ENCODE measurements at places on chromosomes 3 and 15.

DNA sequence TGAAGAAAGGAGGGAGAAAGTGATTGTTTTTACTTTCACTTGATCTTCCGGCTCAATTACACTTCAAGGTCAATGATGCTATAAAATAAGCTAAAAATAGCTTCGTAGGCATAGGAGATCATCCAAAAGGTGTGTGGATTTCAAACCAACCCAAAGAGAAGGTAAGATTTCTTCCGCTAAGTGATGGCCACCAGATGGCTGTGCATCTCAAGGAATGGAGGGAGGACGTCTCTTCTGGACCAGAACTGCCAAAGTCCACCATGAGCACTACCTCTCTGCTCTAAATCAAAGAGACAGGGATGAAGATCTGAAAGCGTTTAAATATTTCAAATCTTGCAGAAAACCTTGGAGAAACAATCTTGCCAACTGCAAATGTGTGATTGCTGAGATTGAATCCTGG, 199.1 kb upstream of the ZPLD1 start:
- DNase-seq, result no peak

DNA sequence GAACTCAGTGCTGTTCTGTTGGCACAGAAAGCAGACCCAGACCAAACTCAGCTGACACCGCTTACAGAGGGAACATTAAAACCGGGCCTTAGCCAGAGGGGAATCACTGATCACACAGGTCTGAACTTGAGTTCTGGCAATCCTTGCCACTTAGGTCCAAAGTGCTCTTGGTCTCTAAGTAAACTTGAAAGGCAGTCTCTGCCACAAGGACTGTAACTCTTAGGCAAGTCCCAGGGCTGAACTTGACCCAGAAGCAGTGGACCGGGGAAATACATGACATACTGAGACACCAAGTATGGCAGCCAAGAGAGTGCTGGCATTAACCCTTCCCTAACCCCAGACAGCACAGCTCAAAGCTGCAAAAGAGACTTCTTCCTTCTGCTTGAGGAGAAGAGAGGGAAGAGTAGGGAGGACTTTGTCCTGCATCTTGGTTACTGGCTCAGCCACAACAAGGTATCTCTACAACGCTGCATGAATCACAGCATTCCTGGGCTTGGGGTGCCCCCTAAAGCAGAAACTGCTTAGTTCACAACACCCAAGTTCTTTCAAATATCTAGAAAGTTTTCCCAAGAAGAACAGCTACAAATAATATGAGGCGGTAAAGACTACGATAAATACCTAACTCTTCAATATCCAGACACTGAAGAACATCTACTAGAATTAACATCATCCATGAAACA, 32.5 kb downstream of the NAALADL2 start:
- DNase-seq, result no peak

- DNase-seq, result no peak
Measured at GRCh38 chr3:110814170-110815007, 257.2 kb upstream of the NECTIN3 start.

GRCh38 chr3:104291437-104291851, 1075.3 kb upstream of the ALCAM start:
- DNase-seq, result no peak

DNA sequence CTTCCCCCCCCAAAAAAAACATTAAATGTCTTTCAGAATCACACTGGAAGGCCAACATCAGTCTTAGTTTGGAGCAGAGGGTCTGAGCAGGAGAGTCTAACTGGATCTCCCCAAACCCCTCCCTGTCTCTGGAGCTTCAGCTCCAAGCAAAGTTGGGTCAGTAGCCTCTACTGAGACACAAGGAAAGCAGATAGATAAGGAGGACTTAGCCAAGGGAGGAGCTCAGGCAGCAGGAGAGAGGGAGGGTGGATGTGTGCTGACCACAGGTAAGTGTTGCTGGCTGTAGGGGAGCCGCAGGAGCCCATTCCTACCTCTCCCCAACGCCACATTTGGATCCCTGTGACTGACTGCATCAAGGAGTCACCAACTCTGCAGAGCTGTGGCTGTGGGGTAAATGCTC, 7.0 kb downstream of the PLCB2 start:
- DNase-seq, result no peak

DNA sequence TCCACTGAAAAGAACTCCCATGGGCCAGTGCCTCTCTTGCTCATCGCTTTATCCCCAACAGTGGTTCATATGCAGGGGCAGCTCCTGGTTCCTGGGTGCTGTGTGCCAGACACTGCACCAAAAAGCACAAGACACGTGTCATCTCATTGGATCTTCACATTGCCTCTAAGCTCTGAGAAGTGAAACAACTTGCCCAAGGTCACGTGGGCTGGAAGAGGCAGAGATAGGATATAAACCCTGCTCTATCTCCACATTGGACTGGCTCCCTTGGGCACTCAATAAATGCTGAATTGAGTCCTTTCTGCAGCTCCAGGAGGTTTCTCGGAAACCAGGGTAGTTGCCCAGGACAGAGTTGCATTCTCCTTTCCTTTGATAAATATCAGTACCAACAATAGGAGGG, 88.1 kb downstream of the SRGAP3 start:
- no peak for DNase-seq

GRCh38 chr3:113285226-113285625, 73.9 kb downstream of the BOC start:
- no peak for DNase-seq

DNA sequence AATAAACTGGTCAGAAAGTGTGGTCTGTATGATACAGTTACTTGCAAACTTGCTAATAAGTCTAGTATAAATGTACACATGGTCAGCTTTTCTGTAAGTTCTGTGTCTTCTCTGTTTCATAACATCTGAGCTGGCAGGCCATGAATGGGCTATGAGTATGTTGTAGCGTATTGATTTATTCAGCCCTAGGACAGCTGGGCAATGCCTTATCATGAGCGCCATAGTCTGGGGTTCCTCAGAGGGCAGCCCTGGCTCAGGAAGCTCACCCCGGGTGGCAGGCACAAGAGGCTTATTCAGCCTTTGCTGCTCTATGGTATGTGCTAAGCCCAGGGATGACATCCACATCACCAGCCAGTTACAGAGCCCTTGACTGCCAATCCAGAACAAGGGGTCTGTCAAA, 50.7 kb upstream of the CCR2 start:
- DNase-seq, result no peak

GRCh38 chr3:57100046-57100695, 39.7 kb downstream of the SPATA12 start:
- peak; percentile 29 for DNase-seq

DNA sequence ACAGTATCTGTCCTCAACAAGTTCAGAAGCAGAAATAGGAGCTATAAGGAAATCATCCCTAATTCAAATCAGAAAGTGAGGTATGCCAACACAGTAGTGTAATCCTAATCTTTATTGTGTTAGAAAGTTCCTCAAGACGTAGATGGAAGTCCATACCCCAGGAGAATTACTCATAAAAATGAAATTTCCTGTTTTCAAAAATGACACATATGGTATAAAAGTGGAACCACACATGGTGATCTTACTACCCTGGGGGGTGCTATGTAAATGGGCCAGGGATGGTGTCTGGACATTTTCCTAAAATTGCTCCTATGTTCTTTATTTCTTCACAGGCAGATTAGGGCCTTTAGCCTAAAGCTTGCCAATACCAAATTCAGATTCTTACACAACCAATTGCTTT, 204.1 kb downstream of the ARRDC4 start:
- no peak for DNase-seq

DNA sequence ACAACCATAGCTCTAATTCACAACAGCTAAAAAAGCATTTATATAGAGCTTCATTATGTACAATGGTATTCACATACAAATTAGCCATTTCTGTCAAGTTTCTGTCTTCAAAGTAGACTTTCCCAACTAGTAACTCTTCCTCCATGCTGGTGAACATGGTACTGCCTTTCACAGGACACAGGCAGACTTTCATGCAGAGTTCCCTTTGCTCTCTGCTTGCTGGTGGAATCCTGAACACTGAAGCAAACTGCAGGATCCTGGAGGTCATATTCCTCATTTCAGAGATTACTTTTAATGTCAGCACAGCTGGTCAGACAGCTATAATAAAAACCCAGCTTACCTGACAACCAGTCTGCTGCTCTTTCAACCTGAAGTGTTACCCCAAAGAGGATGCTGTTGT, 53.6 kb downstream of the TASOR start:
- DNase-seq, result no peak

DNA sequence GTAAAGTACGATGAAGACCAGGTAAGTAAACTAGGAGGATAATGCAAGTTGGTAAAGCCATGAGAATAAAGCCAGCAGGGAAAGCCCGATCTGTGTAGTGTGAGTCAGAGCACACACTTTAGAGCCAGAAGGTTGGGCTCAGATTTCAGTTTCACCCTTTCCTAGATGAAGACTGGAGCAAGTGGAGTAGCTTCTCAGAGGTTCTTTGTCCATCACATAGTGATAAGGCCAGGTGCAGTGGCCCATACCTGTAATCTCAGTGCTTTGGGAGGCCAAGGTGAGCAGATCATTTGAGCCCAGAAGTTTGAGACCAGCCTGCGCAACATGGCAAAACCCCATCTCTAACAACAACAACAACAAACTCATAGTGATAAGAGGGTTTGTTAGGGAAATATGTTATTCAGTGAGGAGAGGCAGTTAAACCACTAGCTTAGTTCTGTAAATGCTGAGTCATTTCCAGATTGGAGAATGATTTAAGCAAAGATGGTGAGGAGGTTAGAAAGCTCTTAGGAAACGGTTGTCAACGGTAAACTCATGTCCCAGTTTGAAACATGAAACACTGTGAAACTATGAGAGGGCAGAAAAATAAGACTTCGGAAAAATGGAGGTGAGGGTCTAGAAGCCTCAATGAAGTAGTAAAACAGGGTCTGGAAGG, 39.0 kb downstream of the IL12A start:
- no peak for DNase-seq

GRCh38 chr3:177800561-177800960, 603.3 kb upstream of the TBL1XR1 start:
- no peak for DNase-seq

DNA sequence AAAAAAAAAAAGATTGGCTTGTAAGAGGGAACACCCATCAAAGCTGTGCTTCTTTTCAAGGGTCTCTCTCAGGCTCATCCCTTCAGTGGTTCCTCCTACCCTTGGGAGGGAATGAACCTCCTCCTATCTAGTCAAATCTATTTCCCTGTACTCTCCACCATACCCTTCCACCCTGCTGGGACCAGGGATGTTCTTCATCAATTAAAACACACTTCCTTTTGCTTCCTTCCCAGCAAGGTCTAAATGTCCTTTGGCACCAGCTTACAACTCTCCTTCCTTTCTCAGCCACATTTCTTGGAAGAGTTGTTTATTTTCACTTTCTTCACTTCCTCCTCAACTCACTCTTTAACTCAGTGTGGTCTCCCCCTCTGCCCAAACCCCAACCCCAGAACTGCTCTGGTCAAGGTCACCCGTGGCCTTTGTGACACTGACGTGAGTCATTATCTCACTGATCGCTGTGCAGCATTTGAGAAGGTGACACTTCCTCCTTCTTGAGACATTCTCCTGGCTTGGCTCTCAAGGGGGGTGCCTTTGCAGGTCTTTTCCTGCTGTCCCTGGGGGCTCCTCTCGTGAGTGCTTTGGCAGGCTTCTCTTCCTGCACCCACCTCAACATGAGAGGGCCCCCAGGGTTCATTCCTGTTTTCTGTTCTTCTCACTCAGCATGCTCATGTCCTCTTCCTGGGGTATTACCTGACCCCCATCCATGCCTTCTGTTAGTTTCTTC, 210.5 kb upstream of the TLE3 start:
- no peak for DNase-seq

- no peak for DNase-seq
Measured at GRCh38 chr15:47553947-47554346, 163.4 kb upstream of the SEMA6D start.

DNA sequence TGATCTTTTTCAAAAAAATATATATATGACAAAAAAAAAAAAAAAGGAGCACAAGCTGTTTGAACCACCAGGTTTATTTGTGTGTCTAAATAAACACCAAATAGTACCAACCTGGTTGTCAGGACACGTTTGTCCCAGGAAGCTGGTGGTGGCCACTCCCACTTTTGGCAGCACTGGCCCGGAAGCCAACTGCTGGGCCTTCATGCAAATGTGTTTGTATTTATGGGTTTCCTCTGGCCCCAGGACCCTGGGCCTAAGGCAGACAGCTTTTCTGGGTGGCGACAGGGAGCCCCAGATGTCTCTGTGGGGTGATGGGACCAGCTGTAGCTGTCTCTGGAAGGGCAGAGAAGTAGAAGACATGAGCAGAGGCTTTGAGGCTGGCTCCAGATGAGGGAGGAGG, 31.6 kb downstream of the PRKCD start:
- no peak for DNase-seq

DNA sequence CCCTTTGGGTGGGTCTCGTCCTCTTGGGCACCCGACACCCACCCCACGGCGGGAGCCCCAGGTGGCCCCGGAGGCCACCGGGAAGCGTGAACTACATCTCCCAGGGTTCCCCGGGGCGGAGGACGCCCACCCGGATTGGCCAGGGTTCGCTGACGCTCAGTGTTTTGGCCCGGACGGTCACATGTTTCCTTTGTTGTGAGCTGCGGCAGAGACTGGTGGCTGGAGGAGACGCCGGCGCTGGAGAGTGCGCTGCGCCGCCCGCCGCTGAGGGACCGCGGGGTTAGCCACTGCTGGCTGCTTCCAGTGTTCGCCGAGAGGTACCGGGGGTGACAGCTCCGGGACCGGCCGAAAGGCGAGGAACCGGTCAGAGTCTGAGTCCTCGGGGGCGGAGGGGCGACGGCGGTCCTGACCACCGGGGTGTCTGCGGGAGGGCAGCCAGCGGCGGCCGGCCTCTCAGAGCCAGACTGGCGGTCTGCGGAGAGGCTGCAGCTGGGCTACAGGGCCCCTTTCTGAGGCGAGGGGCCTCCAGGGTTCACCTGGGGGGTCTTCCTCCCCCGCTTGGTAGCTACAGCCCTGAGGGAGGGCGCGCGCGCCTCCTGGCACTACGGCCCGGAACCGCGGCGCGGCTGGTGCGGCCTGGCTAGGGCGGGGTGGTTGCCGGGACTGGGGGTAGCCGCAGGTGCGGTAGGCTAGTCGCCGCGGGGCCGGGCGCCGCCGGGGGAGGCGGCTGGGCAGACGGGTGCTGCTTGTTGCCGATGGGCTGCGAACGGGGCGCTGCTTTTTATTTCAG, at the start of gene KLHL24:
Gene KLHL24 (plus strand): TSS at position 193 of the 790 bp plus-strand sequence. CDS start 14,734 bp downstream, outside the sequence.
- DNase-seq, result peak; percentile 82

GRCh38 chr15:22888120-22888859, 49.8 kb downstream of the NIPA2 start:
- no peak for DNase-seq

DNA sequence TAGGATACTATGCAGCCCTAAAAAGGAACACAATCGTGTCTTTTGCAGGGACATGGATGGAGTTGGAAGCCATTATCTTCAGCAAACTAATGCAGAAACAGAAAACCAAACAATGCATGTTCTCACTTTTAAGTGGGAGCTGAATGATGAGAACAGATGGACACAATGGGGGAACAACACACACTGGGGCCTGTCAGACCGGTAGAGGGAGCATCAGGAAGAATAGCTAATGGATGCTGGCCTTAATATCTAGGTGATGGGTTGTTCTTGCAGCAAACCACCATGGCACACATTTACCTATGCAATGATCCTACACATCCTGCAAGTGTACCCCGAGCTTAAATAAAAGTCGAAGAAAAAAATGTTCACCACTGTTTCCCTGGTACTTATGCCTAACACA, 17.5 kb downstream of the SENP7 start:
- no peak for DNase-seq

GRCh38 chr3:19074257-19074900, 73.9 kb upstream of the KCNH8 start:
- no peak for DNase-seq

GRCh38 chr15:44094781-44095180, 100.3 kb downstream of the FRMD5 start:
- no peak for DNase-seq

Measured in stimulated activated CD4-positive, alpha-beta T cell treated with anti-CD3 and anti-CD28 coated beads, TNF-alpha, amount 100 ng/mL, for 4 hours (primary cell).